SK-MEL-5 (cell line): ENCODE measurements at places on chromosomes 1 and 21.

GRCh38 chr1:79614762-79615161, 608.2 kb upstream of the ADGRL4 start:
- no peak for DNase-seq

DNA sequence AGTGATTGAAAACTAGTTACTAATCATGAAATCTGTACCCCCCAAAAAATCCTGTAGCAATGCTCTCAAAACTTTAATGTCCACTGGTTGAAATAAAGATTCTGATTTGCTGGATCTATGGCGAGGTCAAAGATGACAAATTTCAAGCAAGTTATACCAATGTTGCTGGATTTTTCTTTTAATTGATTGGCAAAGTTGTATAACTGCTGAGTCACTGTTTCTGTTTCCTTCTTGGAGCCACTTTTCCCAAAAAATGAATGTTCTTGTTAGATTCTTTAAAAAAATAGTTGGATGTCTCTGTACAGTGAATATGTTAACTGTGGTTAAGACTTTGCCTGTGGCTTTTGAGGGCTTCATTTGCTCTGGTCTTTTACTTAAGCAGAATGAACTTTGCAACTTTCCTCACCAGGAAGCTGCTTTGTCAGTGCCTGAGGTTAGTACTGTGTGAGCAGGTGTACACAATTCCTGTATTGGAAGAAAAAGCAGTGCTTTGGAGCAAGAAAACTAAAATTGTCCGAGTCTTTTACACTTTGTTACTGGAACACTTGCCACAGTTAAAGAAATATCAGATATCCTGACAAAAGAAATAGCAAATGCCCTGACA, 1211.9 kb downstream of the MRPL39 start:
- no peak for DNase-seq

- no peak for DNase-seq
Measured at GRCh38 chr1:117635805-117636204, 30.0 kb downstream of the TENT5C start.

GRCh38 chr1:25360596-25361581, 22.8 kb downstream of the TMEM50A start:
- DNase-seq = no peak

DNA sequence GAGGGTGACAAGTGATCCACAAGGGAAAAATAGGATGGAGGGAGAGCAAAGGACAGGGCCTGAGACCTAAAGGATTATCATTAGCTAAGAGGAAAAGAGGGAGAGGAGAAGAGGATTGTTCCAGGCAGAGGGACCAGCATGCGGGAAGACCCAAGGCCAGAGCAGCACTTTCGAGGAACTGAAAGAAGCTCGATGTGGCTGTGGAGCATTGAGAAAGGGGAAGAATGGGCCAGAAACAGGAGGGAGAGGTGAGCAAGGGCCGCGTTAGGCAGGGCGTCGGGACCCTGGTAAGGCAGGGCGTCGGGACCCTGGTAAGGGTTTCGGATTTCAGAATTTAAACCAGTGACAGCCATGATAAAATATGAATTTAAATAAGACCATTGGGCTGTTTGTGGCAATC, 22.8 kb upstream of the CSF1 start:
- DNase-seq = no peak

- DNase-seq = peak; percentile 41
Measured at GRCh38 chr1:221840511-221841243, 98.8 kb upstream of the DUSP10 start.

GRCh38 chr1:23895082-23895481, 18.1 kb downstream of the CNR2 start:
- no peak for DNase-seq

DNA sequence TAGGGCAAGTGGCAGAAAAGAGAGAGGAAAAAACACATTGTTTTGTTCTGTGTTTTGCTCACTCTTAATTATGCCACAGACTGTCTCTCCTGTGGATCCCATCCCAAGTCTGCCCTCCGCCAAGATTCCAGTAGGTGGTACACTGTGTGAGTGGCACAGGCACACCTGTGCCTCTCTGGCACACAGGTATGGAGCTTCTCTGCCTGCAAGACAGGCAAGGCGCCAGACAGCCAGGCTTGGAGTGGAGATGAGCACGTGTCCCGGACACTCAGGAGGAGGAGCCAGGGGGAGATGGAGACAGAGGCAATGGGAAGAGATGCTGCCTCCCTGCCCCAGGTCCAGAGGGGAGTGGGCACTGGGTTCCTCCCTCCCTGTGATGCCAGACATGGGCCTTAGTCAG, 6.5 kb upstream of the GRIK3 start:
- no peak for DNase-seq

GRCh38 chr21:26153758-26154157, 16.8 kb downstream of the APP start:
- no peak for DNase-seq

DNA sequence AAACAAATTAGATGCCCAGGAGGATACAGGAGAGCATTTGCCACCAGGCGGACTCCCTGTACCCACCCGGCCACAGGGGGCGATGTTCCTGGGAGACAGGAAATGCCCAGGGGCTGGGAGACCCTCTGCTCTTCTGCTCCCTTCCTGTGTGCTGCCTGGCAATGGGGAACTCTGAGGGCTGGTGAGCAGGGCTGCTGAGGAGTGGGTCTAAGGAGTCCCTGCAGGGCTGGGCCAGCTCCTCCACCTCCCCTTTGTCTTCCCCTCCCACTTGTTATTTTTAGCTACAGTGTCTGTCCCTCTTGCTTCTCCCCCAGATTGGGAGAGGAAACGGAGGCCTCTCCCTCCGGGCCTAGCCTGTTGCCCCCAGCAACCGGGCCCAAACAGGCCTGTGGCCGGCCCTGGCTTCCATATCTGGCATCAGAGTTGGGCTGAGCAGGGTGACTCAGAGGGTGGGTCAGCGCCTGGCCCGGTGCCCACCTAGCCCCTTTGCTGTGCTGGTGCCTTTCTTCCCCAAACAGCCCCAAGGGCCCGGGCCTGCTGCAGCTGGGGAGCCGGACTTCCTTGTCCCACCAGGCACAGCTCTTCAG, 11.6 kb downstream of the LMNA start:
- peak; percentile 84 for DNase-seq

DNA sequence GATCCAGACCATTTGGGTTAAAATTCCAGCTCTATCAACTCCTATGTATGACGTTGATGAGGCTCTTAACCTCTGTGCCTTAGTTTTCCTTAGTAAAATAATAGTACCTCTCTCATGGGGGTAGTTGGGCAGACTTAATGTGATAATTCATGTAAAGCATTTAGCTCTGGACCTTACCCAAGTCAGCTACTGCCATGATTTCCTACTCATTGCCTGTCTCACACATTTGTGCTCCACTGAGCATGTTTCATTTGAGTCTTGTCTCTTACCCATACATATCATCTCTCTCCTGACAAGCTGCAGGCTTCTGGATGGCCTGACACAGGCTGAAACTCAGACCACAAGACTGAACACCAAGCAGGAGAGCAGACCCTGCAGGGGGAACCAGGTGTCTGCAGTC, 77.7 kb upstream of the ZBTB40 start:
- DNase-seq = no peak

DNA sequence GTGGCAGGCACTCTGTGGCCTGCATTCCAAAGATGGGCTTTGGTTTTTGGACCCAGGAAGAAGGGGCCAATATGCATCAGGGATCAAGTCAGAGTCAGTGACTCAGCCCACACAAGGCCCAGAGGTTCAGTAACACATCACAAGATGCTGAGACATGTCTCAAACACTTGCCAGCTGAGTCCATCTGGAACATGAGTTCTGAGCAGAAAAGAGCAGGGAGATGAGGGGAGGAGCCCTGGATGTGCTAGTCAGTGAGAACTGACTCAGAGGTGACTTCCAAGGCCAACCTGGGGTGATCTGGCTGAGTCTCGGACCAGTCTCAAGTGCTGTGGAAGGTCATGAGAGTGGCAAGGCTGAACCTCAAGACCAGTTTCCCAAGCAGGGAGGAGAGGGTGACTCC, 150.1 kb downstream of the CDC7 start:
- peak; percentile 5 for DNase-seq

- no peak for DNase-seq
Measured at GRCh38 chr1:81197591-81197990, 603.1 kb upstream of the ADGRL2 start.

DNA sequence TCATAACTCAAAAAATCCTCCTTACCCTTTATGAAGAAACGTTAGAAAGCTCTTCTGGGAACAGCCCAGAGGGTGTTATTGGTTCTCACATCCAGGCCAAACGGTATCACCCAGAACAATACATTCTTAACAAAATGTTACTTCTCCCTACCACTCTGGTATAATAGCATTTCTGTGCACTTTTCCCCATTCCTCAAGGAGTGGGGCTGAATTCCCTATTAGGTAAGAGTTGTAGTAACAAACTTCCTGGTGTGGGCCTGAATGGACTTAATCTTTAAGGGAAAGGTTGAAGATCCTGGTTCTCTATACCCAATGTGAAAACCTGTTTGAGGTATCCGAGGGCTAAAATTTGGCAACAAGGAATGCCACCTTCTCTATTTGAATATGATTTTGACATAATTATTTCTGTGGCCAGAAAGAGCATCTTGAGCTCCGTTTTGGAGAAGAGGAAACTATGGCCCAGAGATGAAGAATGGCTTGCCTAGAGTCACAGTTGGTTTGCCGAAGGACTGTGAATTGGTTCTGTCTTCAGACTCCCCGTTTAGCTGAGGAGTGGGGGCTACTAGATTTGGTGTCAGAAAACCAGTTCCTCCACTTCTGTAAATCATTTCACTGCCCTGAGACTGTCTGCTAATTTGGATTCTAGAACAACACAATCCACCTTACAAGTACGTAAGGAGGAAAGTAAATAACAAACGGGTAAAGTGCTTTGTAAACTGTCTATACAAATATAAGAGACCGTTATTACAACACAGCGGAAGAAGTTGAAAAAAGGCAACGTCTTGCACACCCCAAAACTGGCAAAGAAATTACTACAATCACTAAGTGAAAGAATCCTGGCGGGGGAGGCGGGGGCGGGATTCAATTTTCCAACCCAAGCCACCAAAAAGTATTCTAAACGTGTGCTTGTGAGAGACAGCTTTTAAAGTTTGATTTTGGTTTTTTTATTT, 2.3 kb downstream of the ANP32E start:
- DNase-seq = peak; percentile 17

DNA sequence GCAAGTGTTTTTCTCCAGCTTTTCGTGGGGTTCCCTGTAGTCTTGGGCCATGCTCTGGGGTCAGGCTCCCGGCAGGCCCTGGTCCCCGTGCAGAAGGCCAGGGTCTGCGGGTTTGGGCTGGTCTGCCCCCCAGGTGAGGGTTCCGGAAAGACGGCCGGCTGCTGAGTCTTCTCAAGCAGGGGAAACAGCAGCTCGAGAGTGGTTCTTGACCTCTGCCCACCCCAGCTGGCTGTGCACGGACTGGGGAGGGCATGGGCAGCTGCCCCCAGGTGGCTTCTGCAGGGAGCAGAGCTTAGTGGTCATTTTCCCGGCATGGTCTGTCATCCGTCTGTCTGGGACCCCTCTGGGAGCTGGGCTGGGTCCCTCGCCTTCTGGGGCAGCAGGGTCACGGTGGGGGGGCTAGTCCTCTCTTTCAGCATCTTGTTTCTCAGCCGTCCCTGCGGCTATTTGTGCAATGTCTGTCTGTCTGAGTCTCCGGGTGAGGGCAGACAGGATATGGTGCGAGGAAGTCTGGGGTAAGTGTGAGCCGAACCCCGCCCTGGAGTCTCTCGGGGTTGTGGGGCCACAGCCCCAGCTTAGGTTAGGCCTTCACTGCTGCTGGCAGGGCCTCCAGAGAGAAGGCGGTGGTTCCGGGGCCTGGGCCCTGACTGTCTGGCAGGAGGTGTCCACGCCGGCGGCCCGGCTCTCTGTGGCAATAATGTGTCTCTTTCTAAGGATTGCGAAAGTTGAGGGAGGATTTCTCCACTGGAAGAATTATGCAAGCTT, 6.1 kb downstream of the SKI start:
- peak; percentile 85 for DNase-seq

DNA sequence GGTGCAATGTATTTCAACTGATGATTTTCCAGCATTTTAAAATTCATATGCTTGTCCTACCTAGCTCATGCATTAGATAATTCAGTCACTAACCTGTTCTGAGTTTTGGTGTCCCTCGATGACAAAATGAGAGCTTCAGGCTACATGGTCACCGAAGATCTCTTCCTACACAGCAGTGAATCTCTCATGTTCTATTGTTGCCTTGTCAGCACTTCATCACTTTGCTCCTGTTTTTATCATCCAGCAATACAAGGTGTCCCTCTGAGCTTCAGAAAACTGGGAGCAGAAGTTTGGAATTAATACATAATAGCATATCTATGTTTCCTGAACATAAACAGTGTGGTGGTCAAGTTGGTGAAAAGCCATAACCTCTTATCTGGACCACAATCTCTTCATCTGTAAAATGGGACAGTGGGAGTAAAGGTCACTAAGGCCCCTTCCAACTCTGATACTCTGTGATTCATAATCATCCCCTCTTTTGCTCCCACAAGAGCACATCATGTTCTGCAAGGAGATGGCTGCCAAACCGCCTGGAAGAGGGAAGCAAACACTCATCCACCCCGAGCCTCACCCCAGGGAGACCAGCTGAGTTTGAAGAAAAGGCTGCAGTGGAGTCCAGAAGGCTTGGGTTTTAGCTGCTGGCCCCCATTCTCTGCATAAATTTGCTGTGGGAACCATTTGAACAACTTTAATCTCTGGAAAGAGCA, 137.9 kb upstream of the F3 start:
- DNase-seq = no peak

DNA sequence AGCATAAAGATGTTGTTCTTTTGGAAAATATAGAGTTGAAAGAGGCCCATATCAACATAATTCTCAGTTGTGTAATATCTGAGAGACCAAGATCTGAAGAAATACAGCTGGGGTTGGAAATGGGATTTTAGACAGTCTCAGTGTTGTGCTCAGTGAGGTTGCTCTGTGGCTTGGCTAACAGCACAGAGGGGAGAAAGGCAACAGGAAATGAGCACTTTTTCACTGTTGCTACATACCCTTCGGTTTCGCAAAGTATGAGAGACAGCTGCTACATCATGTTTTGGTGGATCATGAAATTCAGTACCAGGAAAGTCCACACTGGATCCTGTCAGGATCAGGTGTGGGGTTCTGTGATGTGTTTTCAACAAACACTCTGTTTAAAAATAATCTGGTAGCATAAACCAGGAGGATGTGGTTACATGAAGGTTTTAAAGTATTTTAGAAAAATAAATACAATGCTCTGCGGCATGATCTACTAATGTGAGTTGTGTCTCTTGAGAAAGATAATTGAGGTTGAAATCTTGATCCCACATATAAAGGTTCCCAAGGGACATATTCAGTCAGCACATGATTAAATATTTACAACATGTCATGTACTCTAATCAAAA, 7.0 kb upstream of the GPR88 start:
- no peak for DNase-seq

DNA sequence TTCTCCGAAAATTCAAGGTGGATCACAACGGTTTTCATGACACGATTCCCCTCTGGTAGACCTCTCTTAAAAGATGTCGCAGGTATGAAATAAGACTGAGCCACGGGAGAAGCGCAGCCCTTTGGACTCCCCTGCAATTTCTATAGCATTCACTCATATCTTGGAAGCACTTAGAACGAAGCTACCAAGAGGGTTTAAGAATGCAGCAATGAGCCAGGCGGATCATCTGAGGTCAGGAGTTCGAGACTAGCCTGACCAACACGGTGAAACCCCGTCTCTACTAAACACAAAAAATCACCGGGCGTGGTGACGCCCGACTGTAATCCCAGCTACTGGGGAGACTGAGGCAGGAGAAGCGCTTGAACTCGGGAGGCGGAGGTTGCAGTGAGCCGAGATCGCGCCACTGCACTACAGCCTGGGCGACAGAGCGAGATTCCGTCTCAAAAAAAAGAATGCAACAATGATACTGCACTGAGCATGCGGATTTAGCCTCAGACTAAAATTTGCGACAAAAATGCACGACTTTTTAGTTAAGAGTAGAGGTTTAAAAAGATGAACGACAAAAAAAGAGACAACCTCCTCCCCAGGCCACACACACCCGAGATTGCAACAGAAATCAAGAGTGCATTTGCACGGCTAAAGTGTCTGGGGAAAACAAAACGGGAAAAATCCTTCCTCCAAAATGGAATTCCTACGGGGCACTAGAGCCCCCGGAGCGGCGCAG, 743 bp downstream of the TOMM20 start:
- no peak for DNase-seq
